CD8-positive, alpha-beta T cell (primary cell): ENCODE measurements at places on chromosomes 12 and 14. TPM values are rescaled to one million over a fixed set of nuclear protein-coding genes. Genes with fewer than 3 reads are reported as not detected.

GRCh38 chr12:58801986-58802385, 118.3 kb downstream of the LRIG3 start:
- no peak for DNase-seq

- no peak for DNase-seq
Observed at GRCh38 chr12:114713466-114714215, 29.7 kb upstream of the TBX3 start.

GRCh38 chr12:107884769-107885694, 110.5 kb downstream of the ASCL4 start:
- peak; percentile 61 for DNase-seq

DNA sequence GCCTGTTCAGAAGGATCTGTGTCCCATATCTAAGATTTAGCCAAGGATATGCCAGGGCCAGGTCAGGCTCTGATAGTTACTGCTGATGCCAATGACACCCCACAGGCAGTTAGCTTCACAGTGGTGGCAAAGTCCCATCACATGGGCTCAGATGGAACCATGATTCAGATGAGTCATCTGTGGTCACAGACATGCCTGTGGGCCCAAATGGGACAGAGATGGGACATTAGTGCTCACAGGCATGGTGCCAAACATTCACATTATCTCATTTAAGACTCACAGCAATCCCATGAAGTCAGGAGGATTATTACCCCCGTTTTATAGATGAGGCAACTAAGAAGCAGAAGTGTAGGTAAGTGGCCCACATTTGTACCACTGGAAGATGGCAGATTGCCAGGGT, 207.8 kb downstream of the DPF3 start:
- no peak for DNase-seq

DNA sequence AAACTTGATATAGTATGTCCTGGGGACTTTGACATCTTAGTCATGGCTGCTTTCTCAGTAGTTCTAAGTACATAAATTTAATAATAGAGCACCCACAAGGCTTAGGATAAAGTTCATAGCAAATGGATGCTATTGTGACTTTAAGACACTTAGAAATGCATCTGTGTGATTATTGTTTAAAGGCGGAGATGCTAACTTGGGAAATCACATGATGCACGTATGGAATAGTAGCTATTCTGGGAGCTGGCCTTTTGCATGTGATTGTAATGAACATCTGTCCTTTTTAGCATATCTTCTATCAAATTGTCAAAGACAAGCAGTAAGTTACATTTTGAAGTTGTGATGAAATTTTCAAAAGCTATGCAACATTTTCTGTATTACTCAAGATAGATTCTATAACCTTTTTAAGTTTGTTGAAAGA, 46.7 kb upstream of the ATP2A2 start:
- no peak for DNase-seq

DNA sequence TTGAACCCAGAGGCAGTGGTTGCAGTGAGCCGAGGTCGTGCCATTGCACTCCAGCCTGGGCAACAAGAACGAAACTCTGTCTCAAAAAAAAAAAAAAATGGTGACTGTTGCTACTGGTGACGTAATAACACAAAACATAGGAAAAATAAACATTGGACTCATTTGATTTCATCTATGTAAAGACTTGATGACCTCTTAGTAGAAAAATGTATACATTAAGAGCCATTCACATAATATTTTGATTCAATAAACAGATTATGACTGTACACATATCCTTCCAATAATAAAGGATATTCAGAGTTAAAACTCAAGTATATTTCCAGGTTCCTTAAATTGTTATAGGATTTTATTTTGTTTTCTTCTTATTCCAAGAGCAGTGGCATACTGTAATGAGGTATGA, 65.7 kb upstream of the AEBP2 start:
- no peak for DNase-seq

DNA sequence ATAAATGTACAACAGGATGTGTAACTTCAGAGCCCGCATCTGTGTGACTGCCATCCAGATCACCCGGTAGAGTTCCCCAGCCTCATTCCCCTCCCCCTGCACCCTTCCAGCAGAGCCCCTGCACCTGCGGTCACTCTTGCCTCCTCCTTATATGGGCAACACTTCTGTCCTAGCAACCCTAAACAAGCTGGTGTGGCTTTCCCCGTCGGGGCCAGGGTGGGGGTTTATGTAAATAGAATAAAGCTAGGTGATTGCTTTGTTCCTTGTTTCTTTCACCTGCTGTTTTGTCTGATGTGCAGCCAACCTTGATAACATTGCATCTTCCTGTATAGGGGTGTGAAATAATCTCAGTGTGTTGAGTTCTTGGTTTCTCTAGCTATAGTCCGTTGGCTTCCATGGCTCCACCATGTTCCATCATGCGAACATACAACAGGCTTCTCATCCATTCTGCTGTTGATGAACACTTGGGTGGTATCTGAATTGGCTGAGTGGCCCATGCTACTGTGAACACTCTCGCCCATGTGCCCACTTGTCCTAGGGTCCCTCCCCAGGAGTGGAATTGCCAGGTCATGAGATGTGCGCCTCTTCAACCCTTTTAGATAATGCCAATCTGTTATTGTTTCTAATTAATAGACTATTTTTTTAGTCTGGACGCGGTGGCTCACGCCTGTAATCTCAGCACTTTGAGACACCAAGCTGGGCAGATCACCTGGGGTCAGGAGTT, 102.2 kb downstream of the KIF26A start:
- no peak for DNase-seq

The HELB gene
- 27.0 TPM for total RNA-seq

GRCh38 chr14:24954700-24955037, 95.3 kb downstream of the STXBP6 start:
- DNase-seq, result no peak

DNA sequence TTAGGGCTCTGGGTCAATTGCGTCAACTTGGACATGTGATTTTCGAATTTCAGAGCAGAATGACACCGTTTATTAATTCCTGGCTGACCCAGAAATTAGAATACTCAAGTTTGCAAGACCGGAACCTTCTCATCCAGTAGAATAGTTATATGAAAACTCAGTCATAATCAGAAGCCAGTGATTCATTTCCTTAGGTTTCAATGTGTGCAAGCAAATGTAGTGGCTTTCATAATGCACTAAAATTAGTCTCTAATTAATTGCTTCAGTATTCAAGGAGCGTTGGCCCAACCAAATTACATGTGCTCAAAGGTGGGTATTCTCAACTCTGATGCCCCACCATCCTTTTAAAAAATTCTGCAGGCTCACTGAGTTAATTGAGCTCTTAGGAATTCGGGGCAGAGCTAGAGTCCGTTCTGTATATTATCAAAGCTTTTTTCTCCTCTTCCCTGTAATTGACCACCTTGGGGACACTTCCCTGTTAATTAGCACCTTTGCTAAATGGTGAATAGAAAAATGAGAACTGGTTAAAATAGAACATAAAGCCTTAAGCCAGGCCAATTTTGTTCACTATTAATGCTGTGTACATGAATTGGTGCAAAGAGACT, 55.4 kb downstream of the DAO start:
- DNase-seq, result no peak

- DNase-seq, result no peak
Observed at GRCh38 chr12:56878010-56878339, 56.2 kb downstream of the SDR9C7 start.

GRCh38 chr14:68306265-68306933, 486.5 kb downstream of the ZFP36L1 start:
- no peak for DNase-seq
